ENCODE measurements at places on chromosomes 7 and 10. TPM values are rescaled to one million over a fixed set of nuclear protein-coding genes. Genes with fewer than 3 reads are reported as not detected.

- no peaks in the 10 kb centered on the region for H3K36me3 ChIP-seq
- DNase-seq = no peak
- H3K27me3 ChIP-seq = no peaks in the 10 kb centered on the region
- H3K4me3 ChIP-seq = peak overlapping the region; percentile 66
- H3K27ac ChIP-seq = no peak overlapping the region
Measured at GRCh38 chr7:1136841-1137516, 23.0 kb downstream of the ZFAND2A start.

GRCh38 chr10:43252783-43253341, 14.0 kb downstream of the RASGEF1A start:
- DNase-seq = peak; percentile 87
- no peak overlapping the region for H3K4me3 ChIP-seq
- no peaks in the 10 kb centered on the region for H3K27me3 ChIP-seq
- H3K4me1 ChIP-seq = peaks cover 6% of the 10 kb centered on the region
- H3K27ac ChIP-seq = no peak overlapping the region
- no peaks in the 10 kb centered on the region for H3K36me3 ChIP-seq

GRCh38 chr10:106935978-106936451, 228.5 kb downstream of the SORCS1 start:
- H3K4me1 ChIP-seq = no peaks in the 10 kb centered on the region
- no peaks in the 10 kb centered on the region for H3K36me3 ChIP-seq
- H3K27ac ChIP-seq = no peak overlapping the region
- H3K27me3 ChIP-seq = no peaks in the 10 kb centered on the region
- no peak for DNase-seq

GRCh38 chr7:120695848-120696247, 162.1 kb downstream of the TSPAN12 start:
- H3K27me3 ChIP-seq = no peaks in the 10 kb centered on the region
- no peak for DNase-seq
- H3K4me1 ChIP-seq = no peaks in the 10 kb centered on the region
- no peak overlapping the region for H3K27ac ChIP-seq

Gene GRM3
- total RNA-seq = not detected

DNA sequence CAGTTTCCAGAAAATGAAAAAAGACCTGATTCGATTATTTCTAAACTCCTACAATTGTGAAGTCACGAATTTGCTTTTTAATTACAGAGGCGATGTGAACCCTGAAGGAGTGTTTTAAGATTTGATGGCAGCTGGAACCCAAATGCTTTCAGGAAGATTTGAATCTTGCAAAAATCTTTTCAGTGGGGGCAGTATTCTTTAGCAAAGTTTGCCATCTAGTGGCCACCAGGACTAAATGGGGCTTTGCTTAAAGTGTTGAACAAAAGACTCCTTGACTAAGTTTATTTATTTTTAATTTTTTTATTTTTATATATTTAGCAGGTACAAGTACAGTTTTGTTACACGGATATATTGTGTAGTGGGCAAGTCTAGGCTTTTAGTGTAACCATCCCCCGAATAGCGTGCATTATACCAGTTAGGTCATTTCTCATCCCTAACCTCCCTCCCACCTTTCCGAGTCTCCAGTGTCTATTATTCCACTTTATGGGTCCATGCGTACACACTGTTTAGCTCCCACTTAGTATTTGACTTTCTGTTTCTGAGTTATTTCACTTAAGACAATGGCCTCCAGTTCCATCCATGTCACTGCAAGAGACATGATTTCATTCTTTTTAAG, 98.8 kb downstream of the CACNB2 start:
- H3K4me3 ChIP-seq = no peak overlapping the region
- H3K27me3 ChIP-seq = no peaks in the 10 kb centered on the region
- H3K36me3 ChIP-seq = no peaks in the 10 kb centered on the region
- H3K4me1 ChIP-seq = peaks cover 60% of the 10 kb centered on the region
- peak; percentile 45 for DNase-seq
- H3K27ac ChIP-seq = peak overlapping the region; percentile 70

DNA sequence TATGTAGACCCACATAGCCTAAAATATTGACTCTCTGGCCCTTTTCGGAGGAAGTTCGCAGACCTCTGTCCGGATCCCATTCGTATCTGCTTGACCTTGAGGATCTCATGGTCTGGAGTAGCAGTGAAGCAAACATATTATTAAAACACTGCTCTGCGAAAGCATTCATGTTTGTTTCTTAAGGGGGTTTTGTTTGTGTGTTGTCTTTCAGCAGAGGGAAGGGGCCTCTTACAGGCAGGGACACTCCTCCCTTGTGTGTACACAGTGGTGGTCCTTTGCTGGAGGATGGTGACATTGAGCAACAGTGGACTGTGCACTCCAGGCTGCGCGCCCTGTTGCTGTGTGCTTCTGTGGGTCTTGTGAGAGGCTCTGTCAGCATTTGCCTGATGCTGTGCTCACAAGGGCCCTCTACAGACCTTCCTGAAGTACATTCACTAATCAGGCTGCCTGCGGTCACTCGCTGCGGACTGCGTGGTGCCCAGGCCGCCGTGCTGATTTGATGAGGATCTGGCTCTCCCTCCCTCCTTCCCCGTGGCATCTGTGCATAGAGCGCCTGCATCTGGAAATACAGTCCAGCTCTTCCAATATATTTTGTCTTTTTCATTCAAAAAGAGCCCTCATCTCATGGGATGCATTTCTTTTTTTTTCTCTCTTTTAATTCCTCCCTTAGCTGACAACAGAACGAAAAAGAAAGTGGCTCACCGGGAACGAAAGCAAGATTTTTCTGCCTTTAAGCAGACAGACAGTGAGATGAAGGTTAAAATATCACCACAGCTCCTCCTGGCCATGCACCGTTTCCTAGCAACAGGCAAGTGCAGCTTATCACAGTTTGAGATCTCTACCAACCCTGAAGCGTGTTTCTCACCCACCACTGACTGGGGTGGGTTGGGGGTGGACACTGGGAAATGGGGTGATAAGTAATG, 135.8 kb downstream of the CNNM2 start:
- DNase-seq = no peak
- peak overlapping the region; percentile 50 for H3K4me3 ChIP-seq
- H3K4me1 ChIP-seq = peaks cover 16% of the 10 kb centered on the region
- peaks cover 4% of the 10 kb centered on the region for H3K36me3 ChIP-seq
- no peaks in the 10 kb centered on the region for H3K27me3 ChIP-seq

DNA sequence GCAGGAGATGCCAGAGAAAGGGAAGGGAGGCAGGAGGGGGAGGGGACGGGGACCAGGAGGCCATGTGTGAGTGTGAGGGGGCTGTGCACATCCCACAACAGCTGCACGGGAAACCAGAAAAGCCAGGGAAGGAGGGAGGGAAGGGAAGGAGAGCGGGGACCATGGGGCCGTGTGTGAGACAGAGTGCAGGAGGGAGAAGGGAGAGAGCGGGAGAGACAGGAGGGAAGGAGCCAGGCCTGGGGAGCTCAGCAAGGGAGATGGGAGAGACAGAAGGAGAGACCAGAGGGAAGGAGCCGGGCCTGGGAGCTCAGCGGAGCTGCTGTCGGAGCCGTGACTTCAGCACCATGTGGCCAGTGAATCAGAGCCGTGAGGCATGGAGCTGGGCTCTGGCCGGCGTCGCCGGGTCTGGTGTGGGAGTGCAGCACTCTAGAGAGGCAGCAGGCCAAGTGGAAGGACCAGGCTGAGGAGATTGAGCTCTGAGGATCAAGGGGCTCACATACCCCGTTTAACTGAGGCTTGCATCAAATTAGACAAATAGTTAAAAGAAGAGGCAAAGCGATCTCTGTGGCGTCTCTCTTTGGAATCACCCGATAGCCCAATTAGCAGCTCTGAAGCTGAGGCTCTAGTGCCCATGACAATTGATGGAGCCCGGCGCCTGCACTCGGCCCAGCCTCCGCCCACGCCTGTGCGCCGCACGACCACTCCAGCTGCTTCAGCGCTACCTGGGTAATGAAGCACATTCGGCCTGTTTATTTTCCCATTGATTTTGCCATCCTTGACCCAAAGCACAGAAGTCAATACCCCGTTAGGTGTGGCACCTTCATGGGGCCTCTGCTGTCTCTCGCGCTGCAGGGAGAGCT, 150.4 kb downstream of the MAD1L1 start:
- no peaks in the 10 kb centered on the region for H3K4me1 ChIP-seq
- no peaks in the 10 kb centered on the region for H3K27me3 ChIP-seq
- peaks cover 24% of the 10 kb centered on the region for H3K36me3 ChIP-seq
- DNase-seq = no peak

Gene CACNB2
- total RNA-seq = 73.5 TPM

GRCh38 chr7:93902777-93903423, 3.5 kb upstream of the GNGT1 start:
- no peaks in the 10 kb centered on the region for H3K36me3 ChIP-seq
- no peaks in the 10 kb centered on the region for H3K4me1 ChIP-seq
- no peak overlapping the region for H3K4me3 ChIP-seq
- no peak overlapping the region for H3K27ac ChIP-seq
- no peaks in the 10 kb centered on the region for H3K27me3 ChIP-seq

Gene CCDC7
- total RNA-seq = 15.1 TPM

- DNase-seq = no peak
- no peaks in the 10 kb centered on the region for H3K36me3 ChIP-seq
- no peaks in the 10 kb centered on the region for H3K27me3 ChIP-seq
- H3K27ac ChIP-seq = no peak overlapping the region
- H3K4me1 ChIP-seq = no peaks in the 10 kb centered on the region
Measured at GRCh38 chr7:123792547-123792946, 43.7 kb upstream of the WASL start.

DNA sequence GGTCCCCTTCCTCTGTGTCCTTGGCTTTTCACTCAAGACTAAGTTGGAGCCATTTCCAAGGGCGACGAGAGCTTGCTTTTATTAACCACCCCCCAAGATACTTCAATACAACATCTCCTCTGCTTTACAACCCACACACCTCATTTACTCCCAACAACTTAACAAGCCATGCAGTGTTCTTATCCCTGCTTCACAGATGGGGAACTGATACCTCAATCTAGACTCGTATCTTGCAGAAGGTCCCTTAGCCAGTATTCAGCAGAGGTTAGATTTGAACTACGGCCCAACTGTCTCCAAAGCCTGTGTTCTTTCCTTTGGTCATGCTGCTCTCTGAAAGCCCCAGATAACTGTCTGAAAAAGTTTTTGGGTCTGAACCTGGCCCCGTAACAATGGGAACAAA, 444.8 kb downstream of the GRID1 start:
- H3K27ac ChIP-seq = peak overlapping the region; percentile 36
- no peak for DNase-seq
- H3K4me3 ChIP-seq = no peak overlapping the region
- no peaks in the 10 kb centered on the region for H3K27me3 ChIP-seq
- H3K4me1 ChIP-seq = peaks cover 51% of the 10 kb centered on the region

Gene SPACDR
- total RNA-seq = not detected

Gene MRPL32
- total RNA-seq = 40.9 TPM

Gene PAPSS2
- 16.7 TPM for total RNA-seq

GRCh38 chr7:99120501-99120900, 23.4 kb downstream of the SMURF1 start:
- no peaks in the 10 kb centered on the region for H3K27me3 ChIP-seq
- H3K36me3 ChIP-seq = no peaks in the 10 kb centered on the region
- H3K4me3 ChIP-seq = no peak overlapping the region
- DNase-seq = no peak
- H3K27ac ChIP-seq = peak overlapping the region; percentile 64

Gene CCDC3
- 45.4 TPM for total RNA-seq

GRCh38 chr10:129993621-129994020, 29.5 kb upstream of the EBF3 start:
- no peaks in the 10 kb centered on the region for H3K4me1 ChIP-seq
- H3K27ac ChIP-seq = no peak overlapping the region
- no peaks in the 10 kb centered on the region for H3K27me3 ChIP-seq
- no peak for DNase-seq
- H3K4me3 ChIP-seq = no peak overlapping the region
- H3K36me3 ChIP-seq = no peaks in the 10 kb centered on the region

Gene ZNRF2
- total RNA-seq = 22.0 TPM

- DNase-seq = no peak
- no peaks in the 10 kb centered on the region for H3K27me3 ChIP-seq
- no peak overlapping the region for H3K27ac ChIP-seq
- no peaks in the 10 kb centered on the region for H3K36me3 ChIP-seq
- no peak overlapping the region for H3K4me3 ChIP-seq
- peaks cover 5% of the 10 kb centered on the region for H3K4me1 ChIP-seq
Measured at GRCh38 chr10:122010405-122011050, 21.6 kb downstream of the TACC2 start.

DNA sequence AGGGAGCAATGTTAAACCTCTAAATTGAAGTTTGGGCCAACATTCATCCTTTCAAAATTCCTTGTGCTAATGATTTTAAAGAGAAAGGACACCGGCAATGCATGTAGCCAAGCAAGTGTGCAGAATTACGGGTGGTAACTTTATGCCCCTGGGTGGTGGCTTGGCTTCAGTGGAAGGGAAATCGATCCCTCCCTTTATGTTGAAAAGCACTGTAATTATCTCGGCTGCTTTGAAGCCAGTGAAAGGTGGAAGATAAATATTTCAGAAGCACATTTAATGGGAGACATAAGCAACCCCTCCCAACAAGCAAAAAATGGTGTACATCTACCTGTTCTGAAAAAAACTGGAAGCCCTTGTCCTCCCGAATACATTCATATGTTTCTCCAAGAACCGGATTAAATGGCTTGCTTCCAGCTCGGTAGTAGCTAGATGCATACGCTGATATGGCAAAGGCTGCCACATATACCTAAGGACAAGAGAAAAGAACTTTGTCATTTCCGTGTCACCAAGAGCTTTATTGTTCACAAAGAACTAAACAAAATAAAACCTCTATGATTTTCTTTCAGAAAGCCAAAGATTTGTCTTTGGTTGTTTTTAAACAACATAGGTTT, 73.3 kb upstream of the GSDME start:
- no peaks in the 10 kb centered on the region for H3K27me3 ChIP-seq
- no peak for DNase-seq
- no peak overlapping the region for H3K4me3 ChIP-seq
- H3K36me3 ChIP-seq = no peaks in the 10 kb centered on the region

DNA sequence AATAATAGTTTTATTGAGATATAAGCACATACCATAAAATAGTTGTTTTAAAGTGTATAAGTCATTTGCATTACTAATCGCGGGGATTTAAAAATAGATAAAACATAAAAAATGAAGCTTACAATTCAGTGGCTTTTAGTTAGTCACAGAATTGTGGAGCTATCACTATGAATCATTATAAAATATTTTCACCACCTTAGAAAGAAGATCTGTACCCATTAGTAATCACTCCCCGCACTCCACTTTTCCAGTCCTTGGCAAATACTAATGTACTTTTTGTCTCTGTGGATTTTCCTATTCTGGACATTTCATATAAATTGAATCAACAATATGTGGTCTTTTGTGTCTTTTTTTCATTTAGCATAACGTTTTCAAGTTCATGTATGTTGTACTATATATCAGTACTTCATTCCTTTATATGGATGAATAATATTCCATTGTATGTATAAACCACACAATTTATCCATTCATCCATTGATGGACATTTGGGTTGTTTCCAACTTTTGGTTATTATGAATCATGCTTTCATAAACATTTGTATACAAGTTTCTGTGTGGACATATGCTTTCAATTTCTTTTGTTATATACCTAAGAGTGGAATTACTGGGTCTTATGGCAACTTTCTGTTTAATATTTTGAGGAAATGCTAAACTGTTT, 162.5 kb downstream of the MAGI2 start:
- H3K4me3 ChIP-seq = no peak overlapping the region
- no peak for DNase-seq
- no peaks in the 10 kb centered on the region for H3K4me1 ChIP-seq
- H3K27ac ChIP-seq = no peak overlapping the region
- no peaks in the 10 kb centered on the region for H3K27me3 ChIP-seq

Gene HTR5A
- not detected for total RNA-seq

GRCh38 chr10:44752451-44753441, 158.4 kb upstream of the TMEM72 start:
- H3K27me3 ChIP-seq = no peaks in the 10 kb centered on the region
- H3K36me3 ChIP-seq = no peaks in the 10 kb centered on the region
- no peak for DNase-seq
- H3K4me1 ChIP-seq = peaks cover 14% of the 10 kb centered on the region
- no peak overlapping the region for H3K27ac ChIP-seq
- no peak overlapping the region for H3K4me3 ChIP-seq

Gene PVRIG
- 0.23 TPM for total RNA-seq

Measured in esophagus muscularis mucosa (tissue), 4 donors.